ENCODE measurements at places on chromosomes 5 and 9.

GRCh38 chr5:96326902-96327301 lies 106.1 kb downstream of the PCSK1 start:
- no peak for DNase-seq

DNA sequence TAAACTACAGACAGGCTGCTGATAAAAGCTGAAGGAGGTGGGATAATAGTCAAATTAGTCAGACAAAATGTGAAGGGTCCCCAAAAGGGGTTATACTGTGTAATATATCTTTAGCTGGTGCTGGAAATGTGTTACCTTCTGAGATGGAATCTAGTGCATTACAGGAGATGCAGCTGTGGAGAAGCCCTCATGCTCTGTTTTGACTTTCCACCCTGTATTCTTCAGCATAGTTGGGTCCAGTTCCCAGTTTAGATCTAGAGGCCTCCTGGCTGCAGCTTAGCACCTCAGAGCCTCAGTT lies 122.6 kb downstream of the PAPPA start:
- DNase-seq, result no peak

GRCh38 chr5:25688156-25688555 lies 1043.4 kb upstream of the CDH10 start:
- DNase-seq, result no peak

DNA sequence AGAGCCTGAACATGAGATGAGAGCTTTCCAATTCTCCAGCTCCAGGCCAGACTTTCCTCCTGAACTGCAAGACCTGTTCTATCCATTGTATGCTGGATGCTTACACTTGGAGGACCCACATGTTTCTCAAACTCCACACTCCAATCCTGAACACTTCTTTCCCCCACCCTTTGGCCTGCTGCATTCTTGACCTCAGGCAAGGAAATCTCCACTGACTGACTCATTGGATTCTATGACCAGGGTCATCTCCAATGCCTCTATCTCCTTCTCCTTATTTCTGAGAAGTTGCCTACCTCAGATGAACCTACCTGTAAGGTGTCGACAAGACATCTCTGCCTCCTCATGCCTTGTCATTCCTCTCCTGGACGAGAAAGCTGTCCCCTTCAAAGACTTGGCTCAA lies 153.6 kb downstream of the CRB2 start:
- no peak for DNase-seq

DNA sequence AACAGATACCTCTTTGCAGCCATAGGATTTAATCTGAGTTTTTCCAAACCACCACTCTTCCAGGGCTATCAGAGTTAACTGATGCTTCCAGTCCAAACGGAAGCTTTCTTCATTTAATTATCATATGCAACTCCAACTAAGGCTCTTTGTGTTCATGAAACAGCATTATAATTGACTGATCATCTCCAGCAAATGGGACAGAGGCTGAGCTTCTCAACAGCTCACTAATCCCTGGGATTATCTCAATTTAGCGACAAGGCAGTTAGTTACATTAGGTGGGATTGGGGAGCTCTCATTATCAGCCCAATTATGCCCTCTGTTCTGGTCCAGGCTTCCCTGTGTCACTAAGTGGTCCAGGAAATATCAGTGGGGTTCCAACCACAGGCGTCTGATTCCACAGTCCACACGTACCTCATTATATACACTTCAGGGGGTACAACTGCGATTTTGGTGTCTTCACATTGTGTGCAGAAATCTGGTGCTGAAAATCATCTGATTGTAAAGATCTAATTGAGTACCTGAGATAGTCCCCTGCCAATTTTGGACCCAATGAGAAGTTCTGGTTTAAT lies 313.5 kb upstream of the PANK3 start:
- no peak for DNase-seq

GRCh38 chr5:157150995-157151394 lies 8.3 kb upstream of the MED7 start:
- no peak for DNase-seq

GRCh38 chr5:142600611-142601358 lies 85.1 kb downstream of the FGF1 start:
- no peak for DNase-seq

DNA sequence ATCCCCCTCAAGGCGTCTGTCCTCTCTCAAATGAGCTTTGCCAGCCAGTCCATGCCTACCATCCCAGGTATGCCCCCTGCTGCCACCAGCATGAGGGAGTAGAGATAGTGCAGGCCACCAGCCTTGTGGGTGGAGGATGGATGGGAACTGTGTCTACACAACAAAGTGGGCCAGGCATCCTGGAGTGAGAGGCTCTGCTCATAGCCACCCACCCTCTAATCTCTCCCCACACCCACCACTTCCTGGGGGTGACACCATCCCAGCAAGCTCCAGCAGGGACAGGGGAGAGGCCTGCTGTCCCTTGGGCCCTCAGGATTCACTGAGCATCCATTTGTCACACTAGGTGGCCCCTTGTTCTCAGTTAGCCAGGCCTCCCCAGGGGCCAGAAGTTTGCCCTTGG lies 25.5 kb upstream of the FOXI1 start:
- no peak for DNase-seq

GRCh38 chr5:151572657-151573368 lies 18.3 kb downstream of the FAT2 start:
- DNase-seq, result no peak

DNA sequence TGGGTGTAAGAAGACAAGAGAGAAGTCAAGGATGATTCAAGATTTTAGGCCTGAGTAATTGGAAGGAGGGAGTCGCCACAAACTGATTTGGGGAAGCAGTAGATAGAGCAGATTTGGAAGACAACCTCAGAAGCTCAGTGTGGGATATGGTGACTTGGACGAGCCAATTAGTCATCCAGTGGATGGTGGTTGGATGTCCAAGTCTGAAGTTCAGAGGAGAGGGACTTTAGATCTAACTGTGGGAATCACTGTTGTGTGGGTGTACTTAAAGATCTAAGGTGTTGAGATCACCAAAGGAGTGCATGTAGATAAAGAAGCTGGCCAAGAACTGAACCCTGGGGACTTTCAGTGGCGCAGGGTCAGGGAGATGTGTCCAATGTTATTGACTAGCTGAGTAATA lies 2.2 kb downstream of the IDNK start:
- no peak for DNase-seq

- no peak for DNase-seq
Observed at GRCh38 chr9:130829762-130830161, 5.3 kb upstream of the ABL1 start.

- no peak for DNase-seq
Observed at GRCh38 chr5:111582993-111583601, 70.8 kb upstream of the STARD4 start.

GRCh38 chr9:74977287-74977686 lies 24.6 kb upstream of the C9orf40 start:
- DNase-seq, result no peak

- DNase-seq, result no peak
Observed at GRCh38 chr5:136032564-136032963, 3.8 kb downstream of the TGFBI start.

DNA sequence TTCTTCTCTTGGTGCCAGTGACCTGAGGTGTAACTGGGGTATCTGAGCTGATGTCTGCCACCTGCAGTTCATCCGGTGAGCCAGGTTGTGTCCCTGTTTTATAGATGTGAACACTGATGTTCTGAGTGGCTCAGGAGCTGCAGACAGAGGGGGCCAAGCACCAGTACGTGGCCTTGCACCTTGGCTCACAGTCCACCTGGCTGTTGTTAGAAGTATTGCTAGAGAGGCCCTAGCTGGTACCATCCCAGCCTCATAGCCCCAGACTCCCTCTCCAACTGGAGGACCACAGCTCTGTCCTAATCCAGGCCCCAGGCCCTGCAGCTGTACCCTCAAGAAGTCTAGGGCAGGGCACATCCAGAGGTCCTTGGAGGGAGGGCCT lies 16.2 kb downstream of the PHF2 start:
- no peak for DNase-seq

DNA sequence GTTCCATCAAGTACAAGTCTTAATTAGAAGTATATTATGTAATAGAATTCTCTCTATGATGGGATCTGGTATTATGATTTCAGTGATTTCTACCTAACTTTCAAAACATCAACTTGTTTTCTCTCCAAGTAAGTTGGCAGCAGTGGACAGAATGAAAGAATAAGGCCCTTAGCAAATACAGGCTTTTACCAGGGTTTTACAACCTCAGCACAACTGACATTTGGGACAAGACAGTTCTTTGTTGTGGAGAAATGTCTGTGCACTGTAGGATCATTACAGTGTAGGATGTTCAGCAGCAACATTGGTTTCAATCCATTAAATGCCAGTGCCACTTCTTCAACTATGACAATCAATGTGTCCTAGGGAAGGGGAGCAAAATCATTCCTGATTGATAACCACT lies 48.8 kb downstream of the MLANA start:
- no peak for DNase-seq

GRCh38 chr9:89752154-89752553 lies 147.3 kb downstream of the GADD45G start:
- no peak for DNase-seq

DNA sequence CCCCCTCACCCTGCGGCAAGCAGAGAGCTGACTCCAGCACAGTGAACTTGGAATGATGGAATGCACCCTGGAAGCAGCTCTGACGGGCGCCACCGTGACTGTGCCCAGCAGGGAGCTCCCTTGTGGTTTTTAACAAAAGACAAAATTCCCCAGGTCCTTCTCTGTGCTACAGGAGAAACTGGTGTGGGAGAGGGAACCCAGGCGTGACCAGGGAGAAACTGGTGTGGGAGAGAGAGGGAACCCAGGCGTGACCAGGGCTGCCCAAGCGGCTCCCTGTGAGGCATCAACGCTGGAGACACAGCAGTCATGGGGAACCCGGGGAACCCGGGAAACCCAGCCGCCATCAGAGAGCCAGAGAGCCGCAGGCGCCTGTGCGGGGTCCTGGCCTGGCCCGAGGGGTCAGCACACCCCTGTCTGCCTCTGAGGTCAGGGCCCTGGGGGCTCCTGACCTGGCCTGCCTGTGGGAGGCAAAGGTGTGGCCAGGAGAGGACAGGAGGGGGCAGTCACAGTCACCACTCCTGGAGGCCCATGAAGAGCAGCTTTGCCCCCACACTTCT lies 3.1 kb upstream of the AHRR start:
- no peak for DNase-seq

DNA sequence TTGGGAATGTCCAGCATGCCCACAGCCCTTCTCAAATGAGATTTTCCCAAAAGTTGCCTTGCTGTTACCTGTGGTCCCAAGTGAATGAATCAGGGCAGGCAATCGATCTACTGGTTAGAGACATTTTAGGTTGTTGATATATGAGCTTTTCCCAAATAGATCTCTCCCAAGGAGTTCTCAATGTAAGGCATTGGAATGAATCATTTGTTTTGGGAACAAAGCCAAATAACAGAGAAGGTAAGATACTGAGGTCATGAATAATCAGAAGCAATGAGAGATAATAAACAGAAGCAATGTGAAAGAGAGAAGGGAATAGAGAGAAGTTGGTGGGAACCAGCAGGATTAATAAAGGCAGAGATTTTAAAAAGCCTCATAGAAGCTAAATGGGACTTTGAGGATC lies 93.6 kb upstream of the FER start:
- DNase-seq, result no peak

DNA sequence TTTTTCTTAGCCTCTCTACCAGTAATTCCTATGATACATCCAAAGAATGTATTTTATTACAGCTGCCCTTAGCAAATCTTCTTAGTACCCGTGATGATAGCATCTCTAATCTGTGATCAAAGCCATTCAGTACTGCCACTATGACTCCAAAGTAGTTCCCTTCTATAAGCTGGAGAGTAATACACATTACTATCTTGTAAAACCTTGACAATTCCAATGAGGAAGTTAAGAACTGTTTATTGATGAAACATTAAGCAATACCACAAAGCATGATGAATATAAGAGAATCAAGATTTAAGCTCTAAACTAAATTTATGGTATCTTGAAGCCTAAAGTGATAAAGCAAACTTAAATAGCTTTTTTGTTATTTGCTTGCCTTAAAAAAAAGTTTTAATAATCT lies 86.1 kb downstream of the SMIM23 start:
- no peak for DNase-seq

DNA sequence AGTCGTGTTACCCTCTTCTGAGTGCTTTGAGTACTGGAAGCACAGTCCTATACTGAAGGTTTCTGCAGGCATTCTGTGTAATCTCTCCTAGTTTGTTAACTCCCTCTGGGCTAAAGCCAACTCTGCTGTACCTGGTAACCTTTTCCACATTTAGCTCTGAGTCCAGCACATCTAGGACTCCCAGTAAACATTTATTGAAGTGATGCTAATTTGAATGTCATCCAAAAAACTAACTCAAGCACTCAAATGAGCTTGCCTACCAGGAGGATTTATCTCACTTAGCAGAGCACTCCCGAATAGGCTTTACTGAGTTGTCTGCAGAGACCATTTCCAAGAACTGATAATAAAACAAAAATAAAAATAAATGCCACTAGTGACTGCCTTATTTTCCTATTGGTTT lies 79.5 kb upstream of the NFIB start:
- DNase-seq, result no peak

DNA sequence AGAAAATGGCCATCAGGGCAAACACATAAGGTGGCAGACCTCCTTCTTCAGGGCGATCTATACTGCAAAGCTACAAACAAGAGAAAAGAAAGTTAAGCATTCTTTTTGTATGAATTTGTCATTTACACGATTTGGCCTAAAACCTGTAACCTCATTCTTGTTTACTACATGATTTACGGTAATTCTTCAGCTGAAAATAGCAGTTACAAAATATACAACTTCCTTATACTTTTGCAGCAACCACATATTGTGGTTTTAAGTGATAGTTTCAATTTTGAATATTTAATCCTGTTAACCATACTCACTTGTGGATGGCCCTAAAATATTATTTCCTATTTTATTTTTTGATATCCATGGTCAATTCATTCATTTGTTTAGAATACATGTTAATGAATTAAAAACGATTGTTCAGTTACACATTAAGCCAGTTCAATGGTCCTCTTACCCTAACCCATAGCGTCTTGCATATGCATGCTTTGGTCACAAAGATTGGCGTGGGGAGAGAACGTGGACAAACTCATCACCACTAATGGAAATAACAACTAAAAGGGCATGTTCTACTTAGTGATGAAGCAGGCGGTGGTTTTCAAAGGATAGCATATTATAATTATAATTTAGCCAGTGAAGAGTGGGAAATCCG lies 16.6 kb downstream of the TUT7 start:
- DNase-seq, result no peak

DNA sequence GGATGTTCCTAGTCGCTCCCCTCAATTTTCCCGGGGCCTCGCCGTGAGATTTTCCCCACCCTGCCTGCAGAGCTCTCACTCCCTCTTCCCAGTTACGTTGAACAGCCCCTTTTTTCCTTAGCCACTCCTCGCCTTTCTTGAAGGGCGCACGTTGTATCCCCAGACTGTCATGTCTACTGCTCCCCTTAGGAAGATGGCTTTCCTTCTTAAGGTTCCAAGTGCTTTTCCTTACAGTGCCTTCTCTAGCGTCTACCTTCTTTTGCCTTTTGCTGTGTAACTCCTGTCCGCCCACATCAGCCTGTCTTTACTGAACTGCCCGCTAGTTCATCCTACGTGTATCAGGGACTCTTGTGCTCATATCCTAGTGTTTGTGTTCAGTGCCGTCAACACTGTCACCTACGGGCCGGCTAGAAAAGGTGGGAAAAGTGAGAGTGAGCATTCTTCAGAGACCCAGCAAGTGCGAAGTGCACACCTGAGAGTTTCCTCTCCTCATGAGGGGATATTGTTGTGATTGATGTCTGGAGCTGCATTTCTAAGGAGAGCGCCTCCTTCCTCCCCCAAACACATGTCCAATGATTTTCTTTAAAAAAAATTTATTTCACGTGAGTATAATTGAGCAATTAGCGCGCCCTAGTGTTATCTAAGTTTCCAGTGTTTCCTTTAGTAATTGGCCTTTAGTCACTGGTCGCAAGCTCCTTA lies 764 bp downstream of the CAMLG start:
- no peak for DNase-seq

Measured in CD4-positive, alpha-beta T cell treated with Interferon gamma for 1 hour (primary cell).